SIG-M5 (cell line): ENCODE measurements at places on chromosomes 3 and 15.

- DNase-seq = no peak
Observed at GRCh38 chr3:18556001-18556408, 130.9 kb upstream of the SATB1 start.

GRCh38 chr15:35376707-35377106 lies 169.3 kb downstream of the DPH6 start:
- no peak for DNase-seq

DNA sequence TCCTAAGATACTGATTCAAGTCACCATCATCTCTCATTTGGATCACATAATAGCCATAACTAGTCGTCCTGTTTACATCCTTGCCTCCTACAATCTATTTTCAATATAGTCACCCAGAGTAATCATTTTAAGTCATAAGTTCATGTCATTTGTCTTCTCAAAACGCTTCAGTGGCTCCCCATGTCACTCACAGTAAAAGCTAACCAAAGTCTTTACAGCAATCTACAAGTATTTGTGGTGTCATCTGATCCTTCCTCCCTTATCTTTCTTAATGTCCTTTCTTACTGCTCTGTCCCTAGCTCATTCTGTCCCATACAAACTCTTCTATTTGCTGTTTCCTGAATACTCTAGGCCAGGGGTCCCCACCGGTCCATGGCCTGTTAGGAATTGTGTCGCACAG lies 28.8 kb downstream of the GBE1 start:
- DNase-seq = no peak

GRCh38 chr3:155179437-155179827 lies 99.3 kb downstream of the MME start:
- DNase-seq = no peak

GRCh38 chr15:45126535-45127158 lies 3.0 kb downstream of the DUOXA1 start:
- DNase-seq = no peak

DNA sequence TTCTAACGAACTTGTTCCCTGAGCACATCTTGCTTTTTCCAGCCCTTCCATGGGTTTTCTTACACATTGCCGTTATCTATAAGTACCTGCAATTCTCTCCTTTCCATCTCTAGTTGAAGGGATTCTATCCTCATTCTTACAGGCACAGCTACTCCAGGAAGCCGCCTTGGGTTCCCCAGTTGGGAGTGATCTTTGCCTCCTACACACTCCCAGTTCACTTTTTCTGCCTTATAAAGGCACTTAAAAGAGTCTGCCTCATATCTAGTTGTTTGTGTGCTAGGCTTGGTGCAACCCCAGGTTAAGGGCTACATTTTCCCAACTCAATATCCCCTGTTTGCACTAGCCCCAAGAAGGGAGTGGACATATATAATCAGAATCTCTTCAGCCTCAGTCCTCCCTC lies 44.0 kb upstream of the IREB2 start:
- DNase-seq = no peak

- no peak for DNase-seq
Observed at GRCh38 chr3:38541806-38542205, 45.7 kb downstream of the EXOG start.

DNA sequence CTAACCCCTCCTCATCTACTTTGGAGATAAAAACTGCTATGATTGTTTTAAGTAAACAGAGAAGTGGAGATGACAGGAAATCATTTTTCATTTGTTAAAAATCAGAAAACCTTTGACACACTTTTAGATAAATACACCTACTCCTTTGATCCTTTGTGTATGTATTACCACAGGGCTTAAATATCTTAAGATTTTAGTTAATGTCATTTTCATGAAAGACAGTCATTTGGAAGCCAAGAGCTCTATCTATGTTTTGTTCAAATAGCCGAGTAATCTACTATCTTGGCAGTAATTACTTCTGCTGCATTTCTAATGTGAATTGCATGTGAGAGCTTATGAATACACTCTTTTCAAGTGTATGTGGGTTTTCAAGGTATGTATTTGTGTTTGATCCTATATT lies 2.0 kb downstream of the ARPP21 start:
- no peak for DNase-seq

- DNase-seq = no peak
Observed at GRCh38 chr3:17349093-17349492, 393.3 kb downstream of the TBC1D5 start.

DNA sequence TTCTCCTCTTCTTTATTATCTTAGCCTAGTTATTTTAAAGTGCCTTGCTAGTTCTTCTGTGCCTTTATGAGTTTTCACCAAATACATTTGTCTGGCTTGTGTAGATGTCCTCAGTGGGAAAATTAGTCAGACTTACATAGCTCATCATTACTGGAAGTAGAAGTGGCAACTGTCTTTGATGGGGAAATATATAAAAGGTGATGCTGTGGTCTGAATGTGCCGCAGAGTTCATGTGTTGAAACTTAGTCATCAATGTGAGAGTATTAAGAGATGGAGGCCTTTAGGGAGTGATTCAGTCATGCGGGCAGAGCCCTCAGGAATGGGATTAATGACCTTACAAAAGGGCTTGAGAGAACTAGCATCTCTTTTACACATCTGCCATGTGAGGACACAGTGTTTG lies 6.4 kb upstream of the ERICH6 start:
- no peak for DNase-seq

DNA sequence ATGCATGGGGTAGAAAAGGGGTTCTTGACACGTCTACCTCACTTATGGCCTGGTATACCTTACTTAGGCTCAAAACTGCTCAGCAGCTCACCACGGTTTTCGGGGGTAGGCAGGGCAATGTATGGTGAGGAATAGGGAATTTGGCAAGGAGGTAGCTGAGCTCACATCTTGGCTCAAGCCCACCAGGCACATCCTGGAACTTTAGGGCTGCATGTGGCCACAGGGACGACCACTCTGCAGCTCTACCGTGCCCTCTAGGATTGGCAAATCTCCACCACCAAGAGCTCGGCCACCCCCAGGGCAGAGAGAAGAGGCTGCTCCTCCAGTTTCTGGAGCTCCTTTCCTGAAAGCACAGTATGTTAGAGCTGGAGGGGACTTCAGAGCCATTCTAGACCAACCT lies 69.7 kb downstream of the MRPL46 start:
- DNase-seq = no peak

DNA sequence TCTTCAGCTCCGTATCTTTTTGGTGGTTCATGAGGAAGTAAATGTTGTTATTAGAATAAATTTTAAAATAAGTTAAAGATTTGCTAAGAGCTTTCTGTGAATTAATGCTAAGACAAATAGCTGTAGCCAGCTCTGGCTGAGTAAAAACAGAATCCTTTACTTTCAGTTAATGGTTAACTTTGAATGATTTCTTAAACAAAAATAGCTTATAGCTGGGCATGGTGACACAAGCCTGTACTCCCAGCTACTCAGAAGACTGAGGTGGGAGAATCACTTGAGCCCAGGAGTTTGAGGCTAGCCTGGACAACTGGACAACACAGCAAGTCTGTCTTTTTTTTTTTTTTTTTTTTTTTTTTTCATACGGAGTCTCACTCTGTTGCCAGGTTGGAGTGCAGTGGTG lies 25.0 kb downstream of the TCAIM start:
- DNase-seq = no peak

- no peak for DNase-seq
Observed at GRCh38 chr3:174613173-174613572, 246.0 kb upstream of the NAALADL2 start.

GRCh38 chr15:34055868-34056595 lies 17.0 kb upstream of the AVEN start:
- no peak for DNase-seq
